LoVo (cell line): ENCODE measurements at places on chromosomes 12 and 14.

- no peak for DNase-seq
Measured at GRCh38 chr14:99745307-99745951, 47.8 kb upstream of the EML1 start.

GRCh38 chr12:25386831-25387731 is 136.4 kb upstream of the KRAS start:
- peak; percentile 93 for DNase-seq

DNA sequence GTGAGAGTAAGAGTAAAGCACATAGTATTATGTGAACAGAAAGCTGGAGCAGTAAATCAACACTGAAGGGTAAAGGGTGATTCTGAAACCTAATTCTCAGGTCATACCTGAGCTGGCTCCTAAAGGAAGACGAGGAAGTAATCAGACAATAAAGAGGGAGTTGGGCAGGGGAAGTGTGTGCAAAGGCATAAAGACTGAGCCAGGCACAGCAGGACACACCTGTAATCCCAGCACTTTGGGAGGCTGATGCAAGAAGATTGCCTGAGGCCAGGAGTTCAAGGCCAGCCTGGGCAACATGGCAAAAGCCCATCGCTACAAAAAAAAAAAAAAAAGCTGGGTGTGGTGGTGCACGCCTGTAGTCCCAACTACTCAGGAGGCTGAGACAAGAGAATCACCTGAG is 9.6 kb downstream of the ARF3 start:
- DNase-seq: peak; percentile 34

DNA sequence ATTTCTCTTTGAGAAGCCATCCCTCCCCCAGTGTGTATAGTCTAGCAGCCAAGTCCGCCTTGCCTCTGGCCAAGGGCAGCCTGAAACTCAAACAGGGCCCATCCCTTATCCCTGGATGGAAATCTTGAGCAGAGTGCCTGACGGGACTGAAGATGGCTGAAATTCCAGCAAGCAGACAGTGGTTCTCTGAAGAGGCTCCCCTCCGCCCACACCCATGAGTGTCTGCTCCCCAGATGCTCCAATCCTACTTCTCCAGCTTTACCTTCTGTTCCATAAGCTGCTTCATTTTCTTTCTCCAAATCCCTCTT is 396.2 kb downstream of the NUAK1 start:
- no peak for DNase-seq

- no peak for DNase-seq
Measured at GRCh38 chr12:100289038-100289437, 22.1 kb downstream of the SCYL2 start.

GRCh38 chr14:71418532-71419245 is 511.4 kb downstream of the PCNX1 start:
- DNase-seq: no peak

DNA sequence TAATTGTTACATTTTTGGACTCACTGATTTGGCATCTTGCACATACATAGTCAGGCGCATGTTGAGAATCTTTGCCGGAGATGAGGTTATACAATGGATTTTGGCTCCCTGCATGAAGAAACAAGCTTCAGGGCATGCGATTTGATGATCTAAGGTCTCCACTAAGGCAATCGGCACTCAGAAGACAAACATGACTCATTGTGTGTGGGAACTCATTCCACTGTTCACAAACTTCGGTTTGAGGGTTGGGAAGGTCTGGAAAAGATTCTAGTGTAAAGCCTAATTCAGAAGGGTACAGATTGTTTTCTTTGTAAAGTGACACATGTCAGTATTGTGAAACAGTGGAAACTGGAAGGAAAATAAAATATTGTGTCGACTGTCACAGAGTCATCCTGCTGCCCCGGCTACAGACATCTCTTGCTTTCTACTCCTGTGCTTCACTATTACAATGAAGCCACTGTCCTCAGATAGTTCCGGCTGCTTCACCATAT is 192.6 kb upstream of the HMGA2 start:
- peak; percentile 92 for DNase-seq

- no peak for DNase-seq
Measured at GRCh38 chr12:43206396-43206795, 345.6 kb downstream of the ADAMTS20 start.
